ENCODE measurements at places on chromosomes 1 and 21.

DNA sequence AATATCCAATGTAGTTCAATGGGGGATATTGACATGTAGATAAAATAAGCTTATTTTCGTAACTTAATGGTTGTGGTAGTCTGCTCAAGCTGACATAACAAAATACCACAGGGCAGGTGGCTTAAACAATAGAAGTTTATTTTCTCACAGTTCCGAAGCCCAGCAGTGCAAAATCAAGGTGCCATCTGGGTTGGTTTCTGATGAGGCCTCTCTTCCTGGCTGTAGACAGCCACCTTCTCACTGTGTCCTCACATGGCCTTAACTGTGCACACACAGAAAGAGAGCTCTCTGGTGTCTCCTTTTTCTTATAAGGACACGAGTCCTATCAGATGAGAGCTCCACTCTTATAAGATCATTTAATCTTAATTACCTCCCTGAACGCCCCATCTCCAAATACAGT is 64.8 kb upstream of the IPO9 start:
- no peak for DNase-seq

- DNase-seq, result peak; percentile 79
Measured at GRCh38 chr1:26853156-26853555, 9.8 kb upstream of the SFN start.

DNA sequence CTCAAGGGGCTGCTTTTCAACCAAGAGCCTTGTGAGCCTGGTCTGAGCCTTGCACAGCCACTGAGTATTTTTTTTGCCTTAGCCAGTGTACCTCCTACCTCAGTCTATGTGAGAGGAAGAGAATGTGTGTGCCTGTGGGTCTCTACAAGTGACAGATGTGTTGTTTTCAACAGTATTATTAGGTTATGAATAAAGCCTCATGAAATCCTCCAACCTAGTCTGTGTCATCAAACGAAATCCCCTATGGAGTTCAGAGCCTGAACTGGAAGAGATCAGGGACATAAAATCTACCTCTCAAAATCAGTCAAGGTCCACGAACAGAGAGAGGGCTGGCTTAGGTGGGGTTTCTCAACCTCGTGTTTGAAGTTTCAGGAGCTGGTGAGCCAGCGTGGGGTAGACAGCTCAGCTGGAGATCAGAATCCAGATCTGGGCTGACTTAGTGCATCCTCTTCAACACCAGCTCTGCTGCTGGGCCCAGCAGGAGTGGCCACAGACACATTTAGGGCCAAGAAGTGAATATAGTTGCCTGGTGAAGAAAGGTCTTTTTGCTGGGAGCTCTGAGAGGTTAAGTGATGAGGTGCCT is 8.2 kb downstream of the XKR8 start:
- no peak for DNase-seq

DNA sequence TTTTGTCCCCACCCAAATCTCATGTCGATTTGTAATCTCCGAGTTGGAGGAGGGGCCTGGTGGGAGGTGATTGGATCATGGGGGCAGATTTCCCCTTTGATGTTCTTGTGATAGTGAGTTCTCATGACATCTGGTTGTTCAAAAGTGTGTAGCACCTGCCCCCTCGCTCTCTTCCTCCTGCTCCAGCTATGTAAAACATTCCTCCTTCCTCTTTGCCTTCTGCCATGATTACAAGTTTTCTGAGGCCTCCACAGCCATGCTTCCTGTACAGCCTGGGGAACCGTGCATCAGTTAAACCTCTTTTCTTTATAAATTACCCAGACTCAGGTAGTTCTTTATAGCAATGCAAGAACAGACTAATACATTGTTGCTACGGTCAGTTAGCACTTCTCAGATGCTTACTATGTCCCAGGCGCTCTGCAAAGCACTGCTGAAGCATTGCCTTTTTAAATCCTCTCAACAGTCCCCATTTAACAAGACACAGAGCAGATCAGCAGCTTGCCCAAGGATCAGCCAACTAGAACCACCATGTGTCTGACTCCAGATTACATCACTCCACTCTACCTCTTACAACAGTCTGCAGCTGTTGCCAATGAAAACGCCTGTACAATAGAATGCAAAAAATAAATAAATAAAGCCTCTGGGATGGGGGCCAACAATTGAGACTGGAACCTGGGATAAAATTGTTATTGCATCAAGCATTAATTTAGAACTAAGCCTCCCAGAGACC is 52.4 kb upstream of the USP1 start:
- no peak for DNase-seq

- no peak for DNase-seq
Measured at GRCh38 chr1:107048241-107048640, 8.2 kb upstream of the PRMT6 start.

GRCh38 chr21:35849144-35849543 is 211.2 kb downstream of the SETD4 start:
- DNase-seq, result no peak

- no peak for DNase-seq
Measured at GRCh38 chr1:22260860-22261432, 118.0 kb upstream of the WNT4 start.

DNA sequence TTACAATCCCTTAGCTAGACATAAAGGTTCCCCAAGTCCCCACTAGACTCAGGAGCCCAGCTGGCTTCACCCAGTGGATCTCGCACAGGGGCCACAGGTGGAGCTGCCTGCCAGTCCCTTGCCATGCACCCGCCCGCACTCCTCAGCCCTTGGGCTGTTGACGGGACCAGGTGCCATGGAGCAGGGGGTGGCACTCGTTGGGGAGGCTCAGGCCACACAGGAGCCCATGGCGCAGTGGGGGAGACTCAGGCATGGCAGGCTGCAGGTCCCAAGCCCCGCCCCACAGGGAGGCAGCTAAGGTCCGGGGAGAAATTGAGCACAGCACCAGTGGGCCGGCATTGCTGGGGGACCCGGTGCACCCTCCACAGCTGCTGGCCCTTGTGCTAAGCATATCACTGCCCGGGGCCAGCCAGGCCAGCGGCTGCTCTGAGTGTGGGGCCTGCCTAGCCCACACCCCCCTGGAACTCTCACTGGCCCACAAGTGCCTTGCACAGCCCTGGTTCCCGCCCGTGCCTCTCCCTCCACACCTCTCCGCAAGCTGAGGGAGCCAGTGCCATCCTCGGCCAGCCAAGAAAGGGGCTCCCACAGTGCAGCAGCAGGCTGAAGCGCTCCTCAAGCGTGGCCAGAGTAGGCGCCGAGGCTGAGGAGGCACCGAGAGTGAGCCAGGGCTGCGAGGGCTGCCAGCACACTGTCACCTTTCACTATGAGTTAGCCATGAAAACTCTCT is 117.8 kb downstream of the LIPI start:
- DNase-seq, result no peak

DNA sequence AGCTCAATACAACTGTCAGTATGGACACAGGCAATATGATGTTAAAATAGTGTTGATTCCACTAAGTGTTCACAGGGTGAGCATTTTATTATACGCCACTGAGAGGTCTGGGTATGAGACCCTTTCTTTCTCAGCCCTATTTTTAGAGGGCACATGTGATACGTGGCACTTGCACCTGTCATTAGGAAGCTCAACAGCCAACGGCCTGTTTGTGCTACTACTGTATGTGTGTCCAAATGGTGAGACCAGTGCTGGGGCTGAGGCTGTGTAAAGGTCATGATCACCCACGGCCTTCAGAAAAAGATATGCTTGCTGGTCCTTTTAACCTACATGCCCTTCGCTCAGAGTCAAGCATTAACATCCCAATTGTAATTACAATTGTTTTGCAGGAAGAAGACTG is 176.2 kb downstream of the DUSP10 start:
- no peak for DNase-seq

DNA sequence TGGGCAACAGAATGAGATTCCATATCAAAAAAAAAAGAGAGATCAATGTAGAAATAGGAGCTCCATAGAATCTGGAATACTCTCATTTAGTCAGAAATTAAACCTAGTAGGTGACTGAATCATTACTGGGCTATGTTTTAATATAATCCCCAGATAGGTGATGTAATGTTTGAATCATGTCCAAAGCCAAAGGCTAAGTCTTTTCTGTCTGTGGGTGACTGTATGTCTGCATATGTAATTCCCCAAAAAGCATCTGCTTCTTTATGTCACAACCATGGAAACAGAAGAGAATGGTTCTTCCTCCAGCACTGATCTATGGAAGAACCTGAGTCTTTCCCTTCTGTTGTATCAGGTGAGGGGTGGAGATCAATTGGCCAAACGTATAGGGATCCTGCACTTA is 5.8 kb downstream of the LAMC2 start:
- no peak for DNase-seq

DNA sequence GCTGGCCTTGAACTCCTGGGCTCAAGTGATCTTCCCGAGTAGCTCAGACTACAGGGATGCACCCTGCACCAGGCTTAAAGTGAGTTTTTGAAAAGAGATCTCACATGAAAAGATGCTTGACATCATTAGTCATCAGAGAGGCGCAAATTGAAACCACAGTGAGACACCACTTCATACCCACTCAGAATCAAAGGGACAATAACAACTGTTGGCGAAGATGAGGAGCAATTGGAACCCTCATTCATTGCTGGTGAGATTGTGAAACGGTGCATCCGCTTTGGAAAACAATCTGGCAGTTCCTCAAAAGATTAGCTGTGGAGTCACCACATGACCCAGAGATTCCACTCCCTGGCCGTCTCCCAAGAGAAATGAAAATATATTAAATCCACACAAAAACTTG is 122.3 kb downstream of the PGBD5 start:
- DNase-seq, result no peak

DNA sequence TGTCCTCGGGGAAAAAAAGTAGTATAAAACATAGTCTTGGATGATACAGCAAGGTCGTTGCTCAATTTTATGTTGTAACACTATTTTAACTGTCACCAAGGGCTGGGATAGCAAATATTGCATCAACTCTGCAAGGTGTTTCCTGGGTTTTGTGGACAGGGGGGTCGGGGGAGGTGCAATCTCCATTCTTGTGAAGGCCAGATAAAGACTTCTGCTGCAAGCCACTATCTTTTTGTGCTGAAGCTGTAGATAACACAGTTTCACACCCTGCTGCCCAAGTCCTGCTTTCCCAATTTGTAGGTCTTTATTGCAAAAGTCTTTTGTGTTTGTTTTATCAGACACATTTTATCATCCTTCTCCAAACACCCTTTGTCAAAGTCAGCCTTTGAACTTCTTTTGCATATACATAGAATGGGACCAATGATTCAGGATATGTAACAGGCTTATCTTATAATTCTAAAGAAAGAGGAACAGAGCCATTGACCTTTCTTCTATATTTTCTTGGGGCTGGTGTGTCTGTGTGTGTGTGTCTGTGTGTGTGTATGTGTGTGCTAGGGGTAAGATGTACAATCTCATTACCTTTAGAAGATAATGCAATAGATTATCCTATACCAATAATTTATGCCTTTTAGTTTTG is 140.6 kb downstream of the RUNX1 start:
- DNase-seq, result no peak

GRCh38 chr1:6860401-6860800 is 75.1 kb downstream of the CAMTA1 start:
- no peak for DNase-seq

GRCh38 chr1:194277927-194278326 is 1091.5 kb upstream of the B3GALT2 start:
- DNase-seq, result no peak

DNA sequence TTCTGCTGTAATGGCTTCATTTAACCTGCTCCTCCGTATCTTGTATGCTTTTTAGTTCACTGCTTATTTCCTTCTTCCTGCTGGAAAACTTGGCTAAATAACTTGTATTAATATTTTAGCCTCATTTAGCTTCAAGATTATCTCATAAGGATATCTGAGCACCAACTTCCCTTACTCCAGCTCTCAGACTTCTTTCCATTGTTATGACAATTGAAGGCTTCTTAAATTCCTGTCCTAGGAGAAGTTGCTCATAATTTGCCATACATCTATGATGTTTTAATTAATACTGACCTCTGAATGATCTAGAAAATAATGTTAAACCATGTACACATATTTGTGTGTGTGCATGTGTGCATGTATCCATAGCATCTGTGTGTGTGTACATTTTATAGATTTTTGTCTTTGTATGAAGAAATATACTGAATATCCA is 1524.4 kb upstream of the TPTE start:
- no peak for DNase-seq

- DNase-seq, result no peak
Measured at GRCh38 chr1:226634611-226635246, 86.2 kb downstream of the STUM start.

DNA sequence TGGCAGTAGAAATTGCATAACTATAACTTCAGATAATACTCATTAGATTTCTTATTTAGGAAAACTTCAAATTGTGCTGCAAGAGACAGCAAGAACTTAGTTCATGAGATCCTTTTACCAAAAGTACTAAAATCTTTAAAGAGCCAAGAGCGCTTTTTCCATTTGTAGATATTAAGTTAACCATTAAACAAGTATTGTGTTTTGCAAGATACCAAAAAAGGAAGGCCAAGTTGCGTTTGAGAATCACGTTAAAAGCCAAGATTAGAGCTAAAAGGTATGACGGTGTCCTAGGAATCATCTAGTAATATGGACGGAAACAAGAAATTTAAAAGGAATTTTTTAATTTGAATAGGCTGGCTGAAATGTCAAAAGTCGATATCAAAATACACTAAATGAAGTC is 361.3 kb upstream of the LYPLAL1 start:
- no peak for DNase-seq

DNA sequence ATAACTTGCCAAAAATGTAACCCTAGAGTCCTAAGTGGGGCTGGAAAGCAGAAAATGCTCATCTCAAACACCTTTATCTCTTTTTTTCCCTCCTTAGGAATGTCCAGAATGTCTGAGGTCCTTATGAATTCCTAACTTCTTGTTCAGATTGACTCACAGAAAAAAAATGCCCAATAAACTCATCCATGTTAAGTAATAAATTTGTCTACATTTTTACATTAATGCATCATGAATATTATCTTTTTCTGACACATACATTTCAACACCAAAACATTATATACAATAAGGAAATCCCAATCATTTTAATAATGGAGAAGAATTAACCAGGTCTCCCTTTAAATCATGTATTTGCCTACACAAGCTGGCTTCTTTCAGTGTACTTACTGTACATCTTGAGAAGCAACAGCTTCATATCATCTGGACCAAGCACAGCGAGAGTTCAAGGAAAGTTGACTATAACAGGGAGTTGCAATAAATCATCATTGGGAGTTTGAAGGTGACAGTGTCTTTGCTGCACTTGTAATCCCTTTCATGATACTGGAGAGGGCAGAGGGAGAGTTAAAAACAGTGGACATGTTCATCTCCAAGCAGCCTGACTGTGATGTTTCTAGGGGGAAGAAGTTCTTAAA is 565.2 kb downstream of the LTN1 start:
- no peak for DNase-seq

GRCh38 chr1:246365708-246366107 is 141.4 kb downstream of the SMYD3 start:
- no peak for DNase-seq

DNA sequence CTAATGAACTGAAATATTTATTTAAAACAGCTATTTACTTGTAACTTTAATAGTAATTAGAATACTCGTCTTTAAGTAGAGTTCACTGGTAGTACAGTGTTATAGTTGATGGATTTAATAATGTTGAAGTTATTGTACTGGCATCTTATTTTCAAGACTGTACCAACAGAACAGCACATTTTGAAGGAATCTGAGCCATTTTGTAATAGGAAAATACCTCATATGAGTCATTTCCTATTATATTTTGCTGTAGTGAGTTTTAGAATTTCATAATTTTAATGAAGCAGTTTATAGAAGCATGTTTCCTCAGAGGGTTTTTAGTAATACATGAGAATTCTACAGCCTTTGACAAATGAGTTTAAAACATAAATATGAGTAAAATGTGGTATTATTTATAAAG is 258.3 kb downstream of the OLFM3 start:
- DNase-seq, result no peak
